Stimulated activated CD4-positive, alpha-beta T cell treated with anti-CD3 and anti-CD28 coated beads, Interleukin-15, amount 100 ng/mL, for 48 hours (primary cell): ENCODE measurements at places on chromosomes 1 and 21.

- no peak for DNase-seq
Measured at GRCh38 chr1:158115126-158115525, 65.6 kb upstream of the CD1D start.

- no peak for DNase-seq
Measured at GRCh38 chr1:233367057-233367803, 39.7 kb downstream of the MAP3K21 start.

DNA sequence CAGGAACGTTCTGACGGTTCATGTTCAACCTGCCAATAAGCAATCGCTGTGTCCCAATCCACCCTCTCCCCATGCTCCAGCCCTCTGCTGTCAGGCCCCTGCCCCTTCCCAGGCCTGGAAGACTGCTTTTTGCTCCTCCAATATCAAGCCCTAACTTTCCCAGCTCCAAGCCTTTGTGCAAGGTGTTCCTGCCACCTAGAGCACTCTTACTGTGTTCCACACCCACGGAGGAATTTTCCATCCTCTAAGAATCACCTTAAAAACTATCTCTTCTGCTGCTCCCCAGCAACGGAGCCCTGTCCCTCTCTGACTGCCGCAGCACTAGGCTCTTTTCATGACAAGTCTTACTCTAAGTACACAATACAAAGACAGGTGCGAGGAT lies 657.9 kb downstream of the AJAP1 start:
- DNase-seq, result no peak

DNA sequence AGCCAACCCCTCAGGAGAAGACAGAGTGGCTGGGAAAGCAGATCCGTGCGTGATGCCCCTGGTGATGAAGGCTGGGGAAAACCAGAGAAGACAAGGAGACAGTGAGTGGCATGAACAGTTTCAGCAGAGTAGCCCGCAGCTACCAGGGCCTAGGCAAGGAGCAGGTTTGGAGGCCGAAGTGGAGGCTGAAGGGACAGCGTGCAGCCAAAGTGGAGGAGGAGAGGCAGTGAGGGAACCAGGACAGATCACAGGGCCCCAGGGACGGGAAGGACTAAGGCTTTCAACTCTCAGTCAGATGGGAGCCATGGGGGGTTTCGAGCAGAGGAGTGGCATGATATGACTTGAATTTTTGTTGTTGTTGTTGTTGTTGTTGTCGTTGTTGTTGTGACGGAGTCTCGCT lies 59.9 kb upstream of the SELENON start:
- no peak for DNase-seq

- DNase-seq, result peak; percentile 61
Measured at GRCh38 chr1:201982082-201982622, 296 bp upstream of the RNPEP start.

DNA sequence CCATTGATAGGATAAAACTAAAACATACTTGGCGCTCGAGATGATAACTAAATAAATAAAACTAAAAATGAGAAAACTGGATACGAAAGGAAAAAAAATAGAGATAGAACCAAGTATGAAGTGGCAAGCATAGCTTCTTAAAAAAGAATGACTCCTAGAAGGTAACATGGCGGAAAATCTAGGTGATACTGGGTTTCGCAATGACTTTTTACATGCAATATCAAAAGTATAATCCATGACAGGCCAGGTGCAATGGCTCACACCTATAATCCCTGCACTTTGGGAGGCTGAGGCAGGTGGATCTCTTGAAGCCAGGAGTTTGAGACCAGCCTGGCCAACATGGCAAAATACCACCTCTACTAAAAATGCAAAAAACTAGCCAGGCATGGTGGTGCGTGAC lies 70.7 kb downstream of the ACBD6 start:
- no peak for DNase-seq

- DNase-seq, result no peak
Measured at GRCh38 chr1:86948212-86948611, 33.8 kb downstream of the HS2ST1 start.
